ENCODE measurements at places on chromosomes 6 and 20. TPM values are rescaled to one million over a fixed set of nuclear protein-coding genes. Genes with fewer than 3 reads are reported as not detected.

Gene EGFL8
- total RNA-seq: 6.3 TPM

Gene STK4
- total RNA-seq: 10.0 TPM

DNA sequence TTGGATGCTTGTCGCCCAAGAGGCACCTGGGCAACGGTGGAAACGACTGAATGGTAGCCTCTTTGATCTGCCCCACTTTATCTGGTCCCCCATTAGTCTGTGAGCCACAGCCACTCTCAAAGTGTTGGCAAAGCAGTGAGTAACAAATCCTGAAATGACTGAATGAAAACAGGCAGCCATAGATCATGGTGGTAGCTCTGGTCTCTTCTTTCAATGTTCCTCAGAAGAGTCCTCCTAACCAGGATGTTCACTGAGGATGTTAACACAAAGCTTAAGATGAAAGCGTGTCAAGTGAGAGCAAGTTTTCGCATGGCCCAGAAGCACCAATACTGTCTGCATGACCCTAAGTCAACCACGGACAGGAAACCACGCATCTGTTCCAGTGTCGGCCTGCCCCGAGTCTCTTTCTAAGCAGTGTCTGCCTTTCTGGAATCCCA lies 107.3 kb downstream of the IRF4 start:
- no peak for DNase-seq

GRCh38 chr20:63446216-63447024 lies 26.0 kb downstream of the KCNQ2 start:
- no peak for DNase-seq

DNA sequence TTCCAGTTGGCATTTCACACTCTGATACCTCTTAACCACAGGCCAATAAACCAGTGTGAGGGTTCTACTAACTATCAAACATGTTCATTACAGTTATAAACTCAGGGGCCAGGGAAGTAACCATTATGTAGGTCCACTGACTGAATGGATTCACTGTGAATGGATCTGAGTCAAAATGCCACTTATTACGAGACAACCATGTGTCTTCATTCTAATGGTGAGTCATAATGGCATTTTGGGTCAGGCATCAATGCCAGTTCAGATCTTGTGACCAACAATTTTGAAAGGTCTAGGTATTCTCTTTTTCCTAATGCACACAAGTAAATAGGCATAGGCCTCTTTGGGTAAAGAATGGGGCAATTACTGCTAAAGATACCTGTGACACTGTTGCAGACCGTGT lies 112.2 kb upstream of the HEY2 start:
- no peak for DNase-seq

Data from left lobe of liver (tissue), 2 donors.